ENCODE measurements at places on chromosomes 2 and 18. TPM values are rescaled to one million over a fixed set of nuclear protein-coding genes. Genes with fewer than 3 reads are reported as not detected.

The AOX1 gene
- 333 TPM for total RNA-seq

The OR6B2 gene
- total RNA-seq: not detected

The NYAP2 gene
- total RNA-seq: not detected

The TMEM200C gene
- total RNA-seq: 2.7 TPM

The TDRD15 gene
- 0.05 TPM for total RNA-seq

The DNAH7 gene
- total RNA-seq: 1.4 TPM

The AGXT gene
- not detected for total RNA-seq

The PID1 gene
- total RNA-seq: 42.4 TPM

The ALPP gene
- total RNA-seq: not detected

The TP53I3 gene
- total RNA-seq: 23.5 TPM

All from posterior vena cava (tissue), 2 donors.